ENCODE measurements at places on chromosomes 2 and 18. TPM values are rescaled to one million over a fixed set of nuclear protein-coding genes. Genes with fewer than 3 reads are reported as not detected.

The GDF7 gene
- 0.02 TPM for total RNA-seq

- no peak for DNase-seq
Measured at GRCh38 chr2:85754313-85755095, 713 bp downstream of the ATOH8 start.

- no peak for DNase-seq
Measured at GRCh38 chr2:106168657-106169056, 25.4 kb downstream of the UXS1 start.

- no peak for DNase-seq
Measured at GRCh38 chr2:37934591-37935513, 9.8 kb downstream of the RMDN2 start.

DNA sequence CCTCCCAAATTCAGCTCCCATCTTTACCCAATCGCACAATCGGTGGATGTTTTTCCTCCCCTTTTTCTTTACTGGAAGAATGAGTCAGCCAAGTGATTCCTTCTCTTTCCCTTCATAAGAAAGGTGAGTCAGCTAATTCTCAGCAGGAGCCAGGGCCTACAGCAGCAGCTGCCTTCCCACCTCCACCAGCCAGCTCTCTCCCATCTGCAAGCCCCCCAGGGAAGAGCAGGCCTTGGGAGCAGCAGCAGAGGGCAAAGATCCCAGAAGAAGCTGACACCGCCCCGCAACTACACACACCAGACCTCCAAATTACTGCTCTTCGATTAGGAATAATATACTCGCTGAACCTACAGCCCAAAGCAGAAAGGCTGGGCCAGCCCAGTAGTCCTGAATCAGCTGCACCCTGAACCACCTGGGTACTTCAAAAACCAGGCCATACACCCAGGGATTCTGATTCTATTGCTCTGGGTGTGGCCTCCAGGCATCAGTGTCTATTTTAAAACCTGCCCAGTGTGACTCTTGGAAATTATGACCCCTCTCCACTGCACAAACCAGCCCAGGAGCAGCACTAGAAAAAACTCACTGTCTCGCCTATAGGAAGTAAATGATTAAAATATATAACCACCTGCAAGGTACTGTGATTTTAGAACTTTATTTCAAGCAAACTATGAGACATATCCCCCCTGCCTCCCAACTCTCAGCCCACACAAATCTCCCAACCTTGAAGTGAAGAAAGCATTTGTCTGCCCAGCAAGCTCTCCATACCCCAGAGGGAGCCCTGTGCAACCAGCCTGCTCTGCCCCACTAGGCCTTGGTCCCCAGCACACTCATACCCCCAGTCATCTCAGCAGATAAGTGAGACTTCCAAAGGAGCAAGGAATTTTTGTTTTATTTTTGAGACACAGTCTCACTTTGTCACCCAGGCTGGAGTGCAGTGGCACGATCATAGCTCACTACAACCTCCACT lies 7.3 kb downstream of the SFXN5 start:
- peak; percentile 68 for DNase-seq

GRCh38 chr2:32277363-32277673 lies 386 bp upstream of the YIPF4 start:
- no peak for DNase-seq

GRCh38 chr2:191923652-191923997 lies 76.7 kb upstream of the CAVIN2 start:
- DNase-seq = no peak

DNA sequence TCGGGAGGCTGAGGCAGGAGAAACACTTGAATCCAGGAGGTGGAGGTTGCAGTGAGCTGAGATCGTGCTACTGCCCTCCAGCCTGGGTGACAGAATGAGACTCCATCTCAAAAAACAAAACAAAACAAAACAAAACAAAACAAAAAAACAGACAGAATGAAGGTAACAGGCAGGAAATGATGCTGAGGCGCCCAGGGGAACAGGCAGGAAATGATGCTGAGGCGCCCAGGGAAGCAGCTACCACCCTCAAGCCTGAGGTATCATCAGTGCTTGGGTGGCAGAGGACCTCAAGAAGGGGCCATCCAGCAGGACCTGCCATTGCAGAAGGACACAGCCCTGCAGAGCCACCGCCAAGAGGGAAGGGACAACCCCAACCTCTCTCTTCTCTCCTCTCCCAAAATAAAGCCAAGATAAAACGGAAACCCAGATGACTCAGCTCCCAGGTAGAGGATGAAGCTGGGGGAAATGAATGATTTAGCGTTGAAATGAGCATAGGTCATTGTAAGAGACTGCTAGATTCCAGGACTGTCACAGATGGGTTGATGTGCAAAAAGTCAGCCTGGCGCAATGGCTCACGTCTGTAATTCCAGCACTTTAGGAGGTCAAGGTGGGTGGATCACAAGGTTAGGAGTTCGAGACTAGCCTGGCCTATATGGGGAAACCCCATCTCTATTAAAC lies 19.3 kb downstream of the SOWAHC start:
- DNase-seq = no peak
